NCI-H146 (cell line): ENCODE measurements at places on chromosomes 5 and 9.

DNA sequence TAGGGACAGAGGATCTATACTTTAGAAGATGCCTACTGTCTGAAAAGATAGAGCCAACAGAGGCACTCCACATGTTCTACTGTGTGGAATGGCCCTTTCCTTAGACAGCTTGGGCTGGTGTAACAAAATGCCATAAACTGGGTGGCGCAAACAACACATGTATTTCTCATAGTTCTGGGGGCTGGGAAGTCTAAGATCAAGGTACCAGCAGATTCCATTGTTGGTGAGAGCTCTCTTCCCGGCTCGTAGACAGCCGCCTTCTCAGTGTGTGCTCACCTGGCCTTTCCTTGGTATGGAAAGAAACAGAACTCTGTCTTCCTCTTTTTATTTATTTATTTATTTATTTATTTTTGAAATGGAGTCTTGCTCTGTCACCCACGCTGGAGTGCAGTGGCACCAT lies 70.9 kb downstream of the APTX start:
- no peak for DNase-seq

DNA sequence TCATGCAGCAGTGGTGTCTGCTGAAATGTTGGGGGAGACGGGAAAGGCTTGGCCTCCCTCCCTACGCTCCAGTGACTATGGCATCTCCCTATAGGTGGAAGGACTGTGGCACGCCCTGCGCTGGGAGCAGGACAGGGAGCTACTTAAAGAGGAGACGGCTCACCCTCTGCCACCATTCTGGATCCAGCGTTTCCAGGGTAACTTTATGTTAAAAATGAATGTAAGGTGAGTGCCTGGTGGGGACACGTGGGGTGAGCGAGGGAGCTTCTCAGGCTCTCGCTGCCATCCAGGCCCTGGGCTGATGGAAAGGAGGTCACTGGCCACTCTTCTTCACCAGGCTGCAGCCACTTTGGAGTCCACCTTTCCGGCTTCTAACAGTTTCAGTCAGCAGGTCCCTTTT lies 15.7 kb downstream of the PAEP start:
- no peak for DNase-seq

- DNase-seq, result no peak
Observed at GRCh38 chr9:137673886-137674285, 55.1 kb downstream of the EHMT1 start.

- no peak for DNase-seq
Observed at GRCh38 chr5:38456657-38457399, 99.6 kb downstream of the LIFR start.

GRCh38 chr9:91085517-91086291 lies 276.0 kb downstream of the AUH start:
- DNase-seq, result no peak

DNA sequence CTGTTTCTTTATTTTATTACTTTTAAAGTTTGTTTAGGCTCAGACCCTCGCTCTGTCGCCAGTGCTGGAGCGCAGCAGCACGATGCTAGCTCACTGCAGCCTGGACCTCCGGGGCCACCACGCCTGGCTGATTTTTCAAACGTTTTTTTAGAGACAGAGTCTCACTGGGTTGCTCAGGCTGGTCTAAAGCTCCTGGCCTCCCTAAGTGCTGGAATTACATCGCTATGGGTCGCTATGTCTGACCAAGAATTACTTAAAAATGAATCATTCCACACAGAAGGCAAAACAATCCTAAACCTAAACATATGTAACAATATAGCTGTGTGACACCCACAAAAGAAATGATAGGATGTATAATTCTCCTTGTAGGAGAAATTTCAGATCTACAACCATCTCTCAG lies 86.9 kb upstream of the SIMC1 start:
- no peak for DNase-seq

DNA sequence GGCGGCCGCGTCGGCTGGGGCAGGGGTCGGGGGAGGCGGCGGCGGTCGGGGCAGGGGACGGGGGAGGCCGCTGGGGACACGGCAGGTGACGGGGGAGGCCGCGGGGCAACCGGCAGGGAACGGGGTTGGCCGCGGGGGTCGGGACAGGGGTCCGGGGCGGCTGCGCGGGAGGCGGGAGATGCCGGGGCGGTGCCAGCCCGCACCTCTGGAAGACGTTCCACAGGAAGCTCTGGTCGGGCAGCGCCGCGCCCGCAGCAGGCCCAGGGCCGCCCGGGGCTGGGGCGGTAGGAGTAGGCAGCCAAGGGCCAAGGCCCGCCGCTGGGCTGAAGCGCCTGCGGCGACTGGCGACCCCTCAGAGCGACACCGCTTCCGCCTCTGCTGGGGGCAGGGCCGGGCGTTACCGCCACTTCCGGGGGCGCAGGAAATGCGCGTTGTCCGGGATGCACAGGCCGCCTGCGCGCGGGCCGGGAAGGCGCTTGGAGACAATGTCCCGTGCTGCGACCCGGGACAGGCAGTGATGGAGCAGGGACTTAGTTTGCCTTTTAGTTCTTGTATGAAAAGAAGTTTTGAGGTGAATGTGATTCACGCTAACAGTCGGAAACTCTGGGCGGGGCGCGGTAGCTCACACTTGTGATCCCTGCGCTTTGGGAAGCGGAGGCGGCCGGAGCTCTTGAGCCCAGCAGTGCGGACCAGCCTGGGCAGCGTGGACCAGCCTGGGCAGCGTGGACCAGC lies 110.0 kb upstream of the LPCAT1 start:
- DNase-seq, result peak; percentile 86

DNA sequence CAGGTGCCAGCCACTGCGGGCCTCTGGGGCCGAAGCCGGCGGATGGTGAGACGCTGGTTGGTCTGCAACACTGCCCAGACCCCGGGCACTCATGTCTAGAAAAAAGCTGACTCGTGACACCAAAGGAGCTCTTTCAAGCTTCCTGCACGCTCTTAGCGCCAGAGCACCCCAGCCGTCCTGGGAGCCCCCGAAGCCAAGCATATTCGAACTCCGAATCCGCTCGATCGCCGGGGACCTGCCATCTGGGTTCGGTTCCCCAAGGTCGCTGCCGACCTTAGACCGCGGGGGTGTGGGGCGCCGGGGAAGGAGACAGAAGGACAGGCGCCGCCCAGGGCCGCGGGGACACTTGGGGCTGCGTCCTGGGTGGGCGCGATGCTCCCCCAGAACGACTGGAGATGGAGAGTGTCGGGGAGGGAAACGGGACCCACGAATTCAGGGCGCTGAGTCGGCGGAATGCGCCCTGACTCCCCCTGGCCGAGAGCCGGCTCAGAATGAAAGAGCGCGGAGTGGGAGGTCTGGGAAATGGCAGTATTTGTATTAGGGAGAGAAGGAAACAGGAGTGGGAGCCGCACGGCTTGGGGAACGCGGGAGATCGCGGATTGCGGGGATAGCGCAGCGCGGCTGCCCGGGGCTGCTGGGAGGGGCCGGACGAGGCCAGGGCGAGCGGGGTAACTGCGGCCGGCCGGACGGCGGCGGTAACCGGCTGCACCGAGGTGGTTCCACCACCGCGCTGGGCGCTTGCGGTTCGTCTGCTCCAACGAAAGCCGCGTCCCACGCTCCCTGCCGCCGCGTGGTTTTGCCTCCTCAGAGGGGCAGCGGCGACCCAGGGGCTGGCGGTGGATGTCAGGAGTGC lies 20.1 kb upstream of the MARCHF6 start:
- DNase-seq, result peak; percentile 15

- DNase-seq, result no peak
Observed at GRCh38 chr5:50798002-50798401, 131.6 kb downstream of the PARP8 start.

- DNase-seq, result peak; percentile 73
Observed at GRCh38 chr5:175778951-175779503, 92.4 kb upstream of the CPLX2 start.

- no peak for DNase-seq
Observed at GRCh38 chr5:88758184-88758583, 124.8 kb downstream of the MEF2C start.

DNA sequence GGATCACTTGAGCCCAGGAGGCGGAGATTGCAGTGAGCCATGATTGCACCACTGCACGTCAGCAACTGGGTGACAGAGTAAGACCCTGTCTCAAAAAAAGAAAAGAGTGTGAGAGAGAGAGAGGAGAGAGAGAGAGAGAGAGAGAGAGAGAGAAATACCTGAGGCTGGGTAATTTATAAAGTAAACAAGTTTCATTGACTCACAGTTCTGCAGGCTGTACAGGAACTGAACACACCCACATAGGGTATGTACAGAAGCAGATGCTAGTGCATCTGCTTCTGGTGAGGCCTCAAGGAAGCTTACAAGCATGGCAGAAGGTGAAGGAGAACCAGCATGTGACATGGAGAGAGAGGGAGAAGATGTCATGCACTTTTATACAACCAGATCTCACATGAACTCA lies 46.4 kb upstream of the CHD1 start:
- DNase-seq, result no peak

DNA sequence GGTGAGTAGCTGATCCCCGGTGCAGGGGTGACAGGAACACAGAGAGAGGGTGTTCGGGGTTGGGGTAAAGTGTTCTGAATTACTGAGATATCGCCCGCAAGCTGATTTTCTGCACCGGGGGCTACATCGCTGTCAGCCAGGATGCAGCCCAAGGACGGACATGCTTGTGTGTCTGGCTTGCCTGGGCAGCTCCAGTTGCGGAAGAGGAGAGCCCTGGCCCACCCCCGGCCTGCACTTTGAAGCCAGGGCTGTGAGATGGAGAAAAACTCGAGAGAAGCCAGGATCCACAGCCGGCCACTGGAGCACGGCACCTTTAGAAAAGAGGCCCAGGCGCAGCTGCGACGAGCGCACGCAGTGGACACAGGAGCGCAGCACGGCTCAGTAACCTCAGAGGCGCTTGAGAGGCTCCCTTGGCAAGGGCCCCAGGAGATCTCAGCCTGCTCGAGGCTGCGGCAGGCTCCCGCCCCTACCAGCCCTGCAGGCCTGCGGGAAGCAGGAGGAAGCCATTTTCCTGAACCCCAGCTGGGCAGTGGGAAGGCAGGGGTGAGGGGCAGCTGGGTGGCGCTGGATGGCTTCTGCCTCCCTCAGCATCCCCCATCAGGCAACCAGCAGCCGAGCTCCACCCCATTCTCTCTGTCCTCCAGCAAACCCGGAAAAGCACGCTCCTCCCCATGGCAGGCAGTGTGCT lies 59.2 kb downstream of the C9orf50 start:
- DNase-seq, result no peak

DNA sequence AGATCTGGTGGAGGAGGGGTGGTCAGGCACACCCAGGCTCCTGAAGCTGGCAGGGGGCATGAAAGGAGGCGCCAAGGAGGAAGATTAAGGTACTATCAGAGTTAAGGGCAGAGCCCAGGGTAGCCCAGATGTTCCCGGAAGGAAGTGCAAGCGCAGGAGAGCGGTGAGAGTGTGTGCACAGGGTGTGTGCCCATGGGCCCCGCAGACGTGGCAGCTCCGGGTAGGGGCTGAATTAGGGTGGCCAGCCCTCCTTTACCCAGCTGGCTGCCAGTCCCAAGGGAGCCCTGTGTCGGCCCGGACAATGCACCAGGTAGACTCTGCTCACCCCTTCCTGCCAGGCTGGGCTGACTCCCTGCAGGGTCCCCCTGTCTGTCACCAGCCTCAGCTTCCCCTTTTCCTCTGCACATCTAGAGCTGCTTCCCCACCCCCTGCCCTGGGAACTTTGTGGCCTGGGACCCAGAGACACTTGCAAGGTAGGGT lies at the start of gene SMIM33:
Gene SMIM33 (plus strand): TSS at position 184 of the 480 bp plus-strand sequence. CDS start 118 bp downstream, at position 302.
- DNase-seq, result no peak

DNA sequence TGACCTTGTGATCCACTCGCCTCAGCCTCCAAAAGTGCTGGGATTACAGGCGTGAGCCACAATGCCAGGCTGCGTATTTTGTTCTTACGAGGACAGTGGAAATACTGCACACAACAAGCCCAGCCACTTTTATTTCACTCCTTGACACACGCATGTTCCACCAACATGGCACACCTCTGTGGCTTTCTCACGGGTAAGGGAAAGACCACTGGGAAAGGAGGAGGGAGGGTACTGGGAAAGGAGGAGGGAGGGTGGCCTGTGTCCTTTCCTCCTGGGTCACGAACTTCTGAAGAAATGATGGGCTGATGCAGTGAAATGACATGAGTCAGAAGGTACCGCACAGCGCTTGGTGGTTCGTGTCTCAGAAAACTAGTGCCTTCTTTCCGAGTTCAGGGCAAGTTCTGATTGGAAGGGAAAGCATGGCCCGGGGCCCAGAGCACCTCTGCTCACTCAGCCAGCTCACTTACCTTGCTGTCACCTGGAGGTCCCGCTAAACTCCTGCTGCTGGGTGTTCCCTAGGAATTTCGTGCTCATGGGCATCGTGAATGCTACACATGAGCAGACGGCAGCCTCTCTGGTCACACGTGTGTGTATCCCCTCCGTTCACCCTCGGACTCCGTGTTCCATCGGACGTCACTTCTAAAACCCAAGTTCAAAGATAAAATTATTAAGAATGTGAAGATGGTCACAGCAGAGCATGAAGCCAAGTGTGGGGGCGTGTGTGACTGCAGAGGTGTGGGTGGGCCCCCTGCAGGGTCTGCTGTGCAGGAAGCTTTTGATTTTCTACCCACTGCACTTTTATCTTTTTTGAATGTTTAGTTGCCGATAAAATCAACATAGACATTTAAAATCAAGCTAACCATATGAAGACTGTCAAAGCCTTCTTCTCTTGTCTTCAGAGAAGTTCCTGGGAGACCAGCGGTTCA lies 42.9 kb downstream of the LAMC3 start:
- no peak for DNase-seq

- peak; percentile 62 for DNase-seq
Observed at GRCh38 chr5:59810041-59810440, 83.5 kb downstream of the PDE4D start.

DNA sequence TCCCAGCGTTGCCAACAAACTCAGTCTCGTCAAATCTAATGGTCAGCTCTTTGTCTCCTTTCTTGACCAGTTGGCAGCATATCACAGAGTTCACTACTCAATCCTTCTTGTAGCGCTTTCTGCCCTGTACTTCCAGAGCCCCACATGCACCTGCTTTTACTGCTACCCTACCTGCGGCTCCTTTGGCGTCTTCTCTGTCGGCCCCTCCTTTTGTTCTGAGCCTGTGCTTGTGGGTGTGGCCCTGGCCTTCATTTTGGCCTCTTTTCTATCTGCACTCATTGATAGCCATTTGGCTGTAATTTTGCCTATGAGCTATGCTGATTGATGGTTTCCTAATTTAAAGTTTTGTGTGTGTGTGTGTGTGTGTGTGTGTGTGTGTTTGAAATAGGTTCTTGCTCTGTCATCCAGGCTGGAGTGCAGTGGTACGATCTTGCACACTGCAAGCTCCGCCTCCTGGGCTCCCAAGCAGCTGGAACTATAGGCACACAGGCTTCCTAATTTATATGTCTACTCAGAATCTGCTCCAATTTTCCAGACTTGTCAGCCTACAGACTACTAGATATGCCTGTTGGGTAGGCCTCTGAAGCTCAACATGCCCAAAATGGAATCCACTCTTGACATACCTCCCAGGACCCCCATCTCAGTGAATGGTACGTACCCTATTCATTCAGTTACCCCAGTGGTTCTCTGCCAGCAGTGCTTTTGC lies 32.3 kb downstream of the ARPC5L start:
- DNase-seq, result no peak

DNA sequence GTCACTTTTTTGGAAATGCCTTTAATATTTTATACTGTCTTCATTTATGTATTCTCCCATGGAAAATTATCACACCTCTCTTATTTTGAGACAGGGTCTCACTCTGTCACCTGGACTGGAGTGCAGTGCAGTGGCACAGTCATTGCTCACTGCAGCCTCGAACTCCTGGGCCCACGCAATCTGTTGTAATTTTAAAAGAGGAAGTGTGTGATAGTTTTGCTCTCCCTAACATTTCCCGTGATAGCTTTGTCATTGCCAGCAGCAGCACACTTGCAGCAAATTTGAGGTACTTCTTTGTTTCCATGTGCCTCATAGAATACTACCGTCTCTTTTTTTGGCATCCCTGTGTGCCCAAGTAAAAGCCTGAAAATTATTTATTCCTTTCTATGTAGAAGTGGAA lies 103.5 kb downstream of the RNF180 start:
- no peak for DNase-seq

GRCh38 chr5:134267366-134268018 lies 41.6 kb upstream of the PPP2CA start:
- peak; percentile 12 for DNase-seq
